ENCODE measurements at places on chromosomes 2 and 18.

DNA sequence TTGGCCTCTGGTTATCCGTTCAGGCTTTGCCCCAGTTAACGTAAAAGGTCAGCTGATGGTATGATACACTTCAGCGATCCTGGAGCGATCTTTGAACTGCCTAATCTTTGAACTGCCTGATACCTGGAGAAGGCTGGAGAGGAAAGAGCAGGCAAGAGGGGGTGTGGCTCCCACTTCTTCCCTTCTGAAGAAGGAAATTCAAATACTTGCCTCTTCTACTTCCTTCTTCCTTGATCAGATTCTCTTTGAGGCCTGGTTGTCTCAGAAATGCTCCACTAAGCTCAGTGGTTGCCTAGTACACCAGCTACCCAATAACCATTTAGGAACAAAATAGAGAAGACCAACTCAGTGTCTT is 619 bp downstream of the GALM start:
- peak; percentile 25 for DNase-seq

GRCh38 chr18:11387880-11388279 is 221.5 kb upstream of the SLC35G4 start:
- DNase-seq: no peak

DNA sequence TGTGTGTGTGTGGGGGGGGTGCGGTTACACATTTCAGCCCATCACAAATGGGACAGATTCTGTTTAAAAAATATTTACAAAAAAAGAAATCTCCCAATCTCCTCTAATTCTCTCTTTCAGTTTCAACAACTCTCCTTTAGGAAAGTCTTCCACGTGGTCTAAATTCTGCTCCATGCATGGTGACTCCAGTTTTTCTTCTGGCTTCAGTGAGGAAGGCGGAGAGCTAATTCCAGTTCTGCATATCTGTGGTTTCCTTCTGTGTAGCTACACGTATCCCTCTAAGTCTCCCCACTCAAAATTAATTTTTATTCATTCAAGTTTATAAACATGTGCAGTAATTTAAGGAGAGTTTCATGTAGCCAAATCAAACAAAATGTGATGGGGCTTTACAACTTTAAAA is 111.6 kb downstream of the SLC4A3 start:
- DNase-seq: no peak

DNA sequence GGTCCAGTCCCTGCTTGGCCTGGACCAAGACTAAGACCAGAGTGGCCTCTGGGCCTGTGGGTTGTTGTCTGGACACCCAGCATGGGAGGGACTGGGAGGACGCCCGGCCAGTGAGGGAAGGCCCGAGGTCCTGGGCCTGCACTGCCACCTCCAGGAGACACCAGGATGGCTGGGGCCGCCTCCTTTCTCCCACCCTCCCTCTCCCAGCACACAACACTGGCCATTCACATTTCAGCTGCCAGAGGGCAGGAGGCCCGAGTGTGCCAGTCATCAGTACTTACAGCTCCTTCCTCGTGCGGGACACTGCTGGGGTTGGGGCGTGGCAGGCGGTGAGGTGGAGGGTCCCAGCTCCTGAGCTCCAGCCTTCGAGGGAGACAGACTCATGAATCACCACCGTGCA is 133.5 kb downstream of the ASB1 start:
- no peak for DNase-seq

GRCh38 chr2:146818122-146818521 is 1026.7 kb upstream of the ACVR2A start:
- no peak for DNase-seq
